ENCODE measurements at places on chromosomes 11 and 22.

- DNase-seq = no peak
Measured at GRCh38 chr11:77705195-77705875, 67.7 kb upstream of the CLNS1A start.

GRCh38 chr11:84212468-84213390 is 926.6 kb upstream of the CCDC90B start:
- no peak for DNase-seq

- DNase-seq = peak; percentile 38
Measured at GRCh38 chr22:46335201-46336118, at the start of gene TRMU. TSS of gene TRMU (plus strand) at chr22:46335714. CDS start at chr22:46335765, 51 bp downstream.

DNA sequence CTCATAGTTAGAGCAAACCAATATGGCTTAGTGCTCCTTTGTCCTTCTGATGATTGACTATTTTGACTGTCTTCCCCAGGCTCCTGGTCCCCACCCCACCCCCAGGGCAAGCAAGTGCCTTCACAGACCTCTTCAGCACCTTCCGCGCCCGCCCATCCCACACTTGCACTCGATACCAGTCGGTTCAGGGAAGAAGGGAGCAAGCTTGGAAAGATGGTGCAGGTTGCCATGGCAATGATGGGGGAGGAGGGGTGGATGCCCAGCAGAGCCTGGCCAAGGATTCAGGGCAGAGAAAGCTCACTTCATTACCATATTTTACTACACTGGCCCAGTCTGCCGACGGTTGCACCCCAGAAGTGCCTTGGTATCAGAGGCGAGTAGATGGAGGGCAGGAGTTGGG is 2.2 kb downstream of the TMEM132A start:
- no peak for DNase-seq

DNA sequence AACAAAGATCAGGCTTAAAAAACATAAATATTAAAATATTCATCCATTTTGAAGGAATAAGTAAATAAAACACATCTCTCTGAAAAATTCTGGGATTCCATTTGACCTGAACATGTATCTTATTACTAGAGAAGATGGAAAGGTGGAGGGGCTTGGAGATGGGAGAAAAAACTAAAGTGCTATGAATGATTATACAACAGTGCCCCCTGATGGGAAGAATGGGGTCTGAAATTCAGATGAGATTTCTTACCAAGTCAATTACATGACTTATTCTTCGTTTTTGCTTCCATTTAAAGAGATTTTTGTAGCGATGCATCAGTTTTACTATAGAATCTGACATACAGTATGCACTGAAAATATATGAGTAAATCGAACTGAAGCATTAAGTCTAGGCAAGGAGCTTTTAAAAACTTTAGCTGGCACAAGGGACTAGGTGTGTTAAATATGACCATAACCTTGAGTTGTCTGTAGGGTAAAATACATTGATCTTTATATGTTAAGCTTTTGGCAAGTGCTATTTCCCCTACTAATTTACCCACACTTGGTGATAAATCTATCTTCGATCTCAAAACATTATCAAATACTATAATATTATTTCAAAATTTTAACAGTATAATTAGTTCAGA is 718.8 kb downstream of the CNTN5 start:
- peak; percentile 39 for DNase-seq

- DNase-seq = no peak
Measured at GRCh38 chr22:26634189-26634588, 12.4 kb downstream of the CRYBA4 start.

DNA sequence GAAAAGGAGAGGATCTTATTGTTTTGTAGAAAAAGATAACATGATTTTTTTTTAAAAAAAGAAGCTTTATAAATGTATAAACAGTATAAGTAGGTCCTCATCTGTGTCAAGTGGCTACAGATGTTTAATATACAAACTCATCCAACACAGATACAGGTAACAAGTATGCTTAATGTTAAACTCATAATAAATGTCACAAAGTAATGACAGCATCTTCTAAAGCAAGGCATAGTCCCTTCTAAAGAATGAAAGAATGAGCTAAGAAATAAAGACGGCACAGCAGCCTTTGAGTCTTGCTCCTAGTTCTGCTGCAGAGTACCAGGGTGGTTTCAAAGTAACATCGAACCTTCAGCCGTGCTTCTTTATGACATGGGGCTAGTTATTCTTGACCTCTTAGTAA is 28.7 kb upstream of the BLID start:
- no peak for DNase-seq

DNA sequence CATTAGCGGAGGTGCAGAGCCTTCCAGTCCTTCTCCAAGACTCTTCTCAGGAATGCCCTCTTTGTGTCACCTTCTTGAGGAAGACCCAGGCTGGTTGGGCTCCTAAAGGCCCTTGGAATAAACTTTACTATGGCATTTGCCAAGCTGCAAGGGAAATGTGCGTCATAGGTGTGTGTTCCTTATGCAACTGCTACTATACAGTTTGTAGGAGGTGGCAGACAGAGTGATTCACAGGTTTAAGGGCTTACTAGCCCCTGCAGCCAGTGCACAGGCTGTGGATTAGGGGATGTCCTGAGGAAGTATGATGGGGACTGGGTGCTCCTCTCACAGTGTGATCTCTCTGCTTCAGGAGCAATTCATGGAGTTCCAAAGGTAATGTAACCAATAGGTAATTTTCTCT is 74.6 kb downstream of the TENM4 start:
- no peak for DNase-seq

DNA sequence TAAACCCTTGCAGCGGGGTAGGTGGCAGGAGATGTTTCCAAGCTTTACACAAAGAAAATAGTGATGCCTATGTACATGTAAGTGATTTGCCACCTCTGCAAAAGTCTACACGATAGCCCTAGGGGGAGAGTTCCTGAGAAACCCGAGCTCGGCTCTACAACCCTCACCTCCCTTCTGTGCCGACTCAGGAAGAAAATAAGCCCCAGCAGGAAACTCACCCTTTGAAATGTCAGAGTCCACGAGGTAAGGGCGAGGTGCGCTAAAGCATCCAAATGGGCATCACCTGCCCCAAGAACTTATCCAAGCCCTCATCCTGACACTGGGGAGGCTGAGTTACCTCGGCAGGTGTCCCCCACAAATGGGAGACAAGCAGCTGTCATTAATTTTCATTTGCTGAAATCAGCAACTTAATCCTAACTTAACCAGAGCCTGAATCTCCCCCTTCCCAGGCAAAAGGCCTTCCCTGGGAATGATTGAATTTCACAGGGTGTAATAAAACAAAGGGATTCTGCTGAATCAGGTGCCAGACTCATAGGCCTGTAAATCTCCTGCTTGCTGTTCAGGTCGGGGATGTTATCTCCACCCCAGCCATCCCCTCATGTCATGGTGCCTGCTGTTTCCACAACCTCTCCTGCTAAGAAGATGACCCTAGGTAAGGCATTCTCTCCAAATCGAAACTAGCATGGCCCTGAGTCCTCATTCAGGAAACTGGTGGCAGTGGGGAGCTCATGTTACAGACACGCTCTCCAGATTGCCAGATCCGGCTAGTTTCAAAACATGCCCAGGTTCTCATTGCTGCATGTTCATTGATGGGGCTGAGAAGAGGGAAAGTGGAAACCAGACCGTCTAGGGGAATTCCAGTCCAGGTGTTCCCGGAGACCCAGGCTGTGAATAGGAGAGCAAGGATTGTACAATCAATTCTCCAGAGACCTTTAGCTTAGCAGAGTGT is 105.3 kb upstream of the KIRREL3 start:
- DNase-seq = no peak

GRCh38 chr11:13149991-13150390 is 127.6 kb upstream of the BMAL1 start:
- DNase-seq = no peak

DNA sequence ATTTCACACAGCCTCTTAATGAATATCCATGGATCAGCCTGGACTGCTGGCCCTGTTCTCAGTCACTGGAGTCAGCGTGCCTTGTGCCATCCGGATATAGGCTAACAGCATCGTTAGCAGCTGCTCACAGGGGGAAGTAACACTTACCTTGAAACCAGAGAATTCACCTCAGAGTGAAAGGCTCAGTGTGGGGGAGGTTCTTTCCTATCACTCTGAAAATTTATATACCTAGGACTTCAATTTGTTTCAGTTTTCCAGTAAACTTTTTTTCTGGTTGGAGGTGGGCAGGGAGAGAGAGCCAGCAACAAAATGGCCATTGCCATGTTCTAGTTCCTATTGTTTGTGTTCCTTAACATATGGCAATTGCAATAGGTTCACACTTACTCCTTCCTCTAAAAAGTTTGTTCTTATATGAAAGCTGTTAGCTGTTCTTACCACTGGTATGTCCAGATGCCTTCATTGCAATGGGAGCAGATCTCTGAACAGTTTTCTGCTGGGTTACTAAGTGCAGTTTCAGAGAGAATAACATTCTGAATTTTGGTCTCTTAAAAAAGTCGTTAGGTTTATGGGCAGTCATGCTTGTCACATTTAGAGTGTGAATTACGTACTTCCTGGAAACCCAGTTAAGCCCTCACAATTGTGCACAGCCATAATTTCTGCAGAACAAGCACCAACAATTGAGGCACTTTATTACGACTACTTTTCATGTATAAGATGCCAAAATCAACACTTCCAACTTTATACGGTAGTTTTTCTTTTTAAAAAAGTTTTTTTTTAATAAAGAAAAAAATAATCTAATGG is 247.6 kb downstream of the CADM1 start:
- DNase-seq = no peak

DNA sequence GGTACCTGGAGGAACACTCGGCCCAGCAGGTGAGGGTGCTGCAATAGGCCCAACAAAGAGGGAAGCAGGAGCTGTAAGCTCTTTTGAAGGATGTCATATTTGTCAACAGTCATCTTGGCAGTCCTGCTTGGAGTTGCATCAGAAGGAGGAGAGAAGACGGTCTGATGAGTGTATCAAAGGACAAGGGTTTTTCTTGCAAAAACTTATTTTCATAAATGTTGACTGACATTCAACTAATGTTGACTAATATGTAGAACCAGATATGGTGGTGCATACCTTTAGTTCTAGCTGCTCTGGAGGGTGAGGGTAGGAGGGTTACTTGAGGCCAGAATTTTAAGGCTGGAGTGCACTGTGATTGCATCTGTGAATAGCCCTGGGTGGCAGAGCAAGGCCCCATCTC is 72.3 kb downstream of the CABIN1 start:
- no peak for DNase-seq

- DNase-seq = no peak
Measured at GRCh38 chr11:86172894-86173293, 71.7 kb upstream of the EED start.

DNA sequence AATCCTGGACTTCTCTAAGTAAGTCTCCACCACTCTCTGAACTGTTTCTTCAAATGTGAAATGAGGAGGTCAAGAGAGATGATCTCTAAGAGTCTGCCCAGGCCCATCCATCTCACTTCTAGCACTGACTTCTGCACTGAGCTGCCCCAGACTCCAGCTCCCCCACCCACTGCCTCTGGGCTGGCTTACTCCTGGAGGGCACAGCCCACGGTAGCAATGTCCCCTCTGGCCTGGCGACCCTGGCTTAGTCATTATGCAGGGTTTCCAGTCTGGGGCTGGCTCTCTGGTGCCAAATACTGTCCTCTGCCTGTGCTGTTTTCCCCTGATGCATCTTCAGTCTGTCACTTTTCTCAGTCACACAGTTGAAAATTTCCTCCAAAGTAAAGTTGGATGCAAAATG is 60.9 kb downstream of the PKNOX2 start:
- no peak for DNase-seq

DNA sequence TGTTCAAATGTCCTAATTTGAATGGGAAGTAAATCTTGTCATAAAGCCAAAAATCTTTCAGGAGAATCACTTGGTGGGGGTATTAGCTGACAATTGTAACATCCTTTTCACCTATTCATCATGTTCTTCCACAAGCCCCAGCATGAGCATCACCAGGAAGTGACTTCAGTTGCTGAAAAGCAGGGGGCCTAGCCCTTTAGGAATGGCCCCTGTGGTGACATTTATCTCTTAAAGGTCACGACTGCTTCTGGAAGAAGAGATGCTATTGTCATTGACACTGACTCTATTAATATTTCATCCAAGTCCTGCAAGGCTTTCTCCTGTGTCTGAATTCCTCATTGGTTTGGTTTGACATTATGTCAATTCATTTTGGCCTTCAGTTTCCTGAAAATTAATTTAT is 92.6 kb downstream of the OR5AK2 start:
- DNase-seq = no peak

- no peak for DNase-seq
Measured at GRCh38 chr22:18071968-18072310, 5.9 kb upstream of the PEX26 start.

GRCh38 chr11:11436715-11437313 is 83.8 kb upstream of the CSNK2A3 start:
- no peak for DNase-seq

DNA sequence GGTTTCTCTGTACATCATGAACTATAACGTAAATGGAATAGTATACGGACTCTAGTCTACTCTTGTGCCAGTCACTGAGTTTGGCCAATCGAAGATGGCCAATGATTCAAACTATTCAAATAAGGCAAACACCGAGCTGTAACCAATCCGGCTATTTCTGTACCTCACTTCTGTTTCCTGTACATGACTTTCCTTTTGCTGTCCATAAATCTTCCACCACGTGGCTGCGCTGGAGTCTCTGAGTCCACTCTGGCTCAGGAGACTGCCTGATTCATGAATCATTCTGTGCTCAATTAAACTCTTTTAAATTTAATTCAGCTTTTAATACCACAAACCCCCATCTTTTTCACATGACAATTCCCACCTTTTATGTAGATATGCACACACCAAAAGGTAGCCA is 1.5 kb upstream of the JAML start:
- no peak for DNase-seq

- DNase-seq = peak; percentile 53
Measured at GRCh38 chr22:41512421-41513194, 31.7 kb downstream of the POLR3H start.

DNA sequence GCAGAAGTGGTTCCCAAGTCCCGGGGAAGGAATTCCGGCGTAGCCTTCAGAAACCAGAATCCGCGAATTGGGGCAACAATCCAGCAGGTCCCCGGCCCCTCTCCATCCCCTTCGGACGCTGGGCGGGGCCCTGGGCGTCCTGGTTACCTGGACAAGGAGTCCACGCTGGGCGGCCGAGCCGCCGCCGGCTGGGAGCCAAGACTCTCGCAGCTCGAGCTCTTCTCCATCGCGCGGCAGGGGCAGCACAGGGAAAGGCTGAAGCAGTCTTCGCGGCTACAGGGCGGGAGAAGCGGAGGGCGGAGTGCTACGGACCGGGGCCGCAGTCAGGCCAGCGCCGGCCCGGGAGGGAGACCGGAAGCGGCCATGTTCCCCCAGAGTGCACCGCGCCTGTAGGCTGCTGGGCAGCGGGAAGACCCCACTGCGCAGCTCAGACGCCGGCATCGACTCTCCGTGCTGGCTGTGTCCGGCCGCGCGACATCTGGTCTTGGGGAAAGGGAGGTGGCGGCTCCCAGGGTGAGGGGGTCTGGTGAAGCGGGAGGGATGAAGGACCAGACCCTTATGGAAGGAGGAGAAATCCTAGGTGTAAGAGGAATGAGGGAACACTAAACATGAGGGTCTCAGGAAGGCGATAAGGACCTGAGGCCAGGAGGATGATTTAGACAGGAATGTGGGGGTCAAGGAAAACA is at the start of gene MTMR2:
TSS of gene MTMR2 (minus strand) at position 380 of the 686 bp plus-strand sequence. CDS start at position 227, 153 bp downstream.
- peak; percentile 38 for DNase-seq

DNA sequence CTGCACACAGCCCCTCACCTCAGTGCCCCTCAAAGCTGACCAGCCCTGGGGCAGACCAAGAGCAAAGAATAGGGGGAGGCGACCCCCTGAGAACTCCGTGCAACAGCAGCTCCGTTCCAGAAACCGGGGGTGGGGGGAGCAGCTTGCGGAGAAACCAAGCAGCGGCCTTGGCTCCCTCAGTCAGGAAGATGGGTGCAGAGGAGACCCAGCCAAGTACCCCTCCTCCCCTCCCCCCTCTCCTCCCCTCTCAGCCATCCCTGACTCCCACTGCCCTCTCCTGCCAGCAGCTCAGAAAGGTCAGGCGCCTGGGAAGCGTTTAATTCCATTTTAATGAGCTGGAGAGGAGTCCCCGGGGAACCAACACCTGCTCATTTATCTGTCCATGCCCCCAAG is 78.9 kb downstream of the PDE2A start:
- no peak for DNase-seq

Measured in astrocyte of the cerebellum (primary cell).